Activated naive CD8-positive, alpha-beta T cell treated with anti-CD3 and anti-CD28 coated beads, Interleukin-2, amount 50 U/mL, for 16 hours (primary cell): ENCODE measurements at places on chromosomes 2 and 18.

DNA sequence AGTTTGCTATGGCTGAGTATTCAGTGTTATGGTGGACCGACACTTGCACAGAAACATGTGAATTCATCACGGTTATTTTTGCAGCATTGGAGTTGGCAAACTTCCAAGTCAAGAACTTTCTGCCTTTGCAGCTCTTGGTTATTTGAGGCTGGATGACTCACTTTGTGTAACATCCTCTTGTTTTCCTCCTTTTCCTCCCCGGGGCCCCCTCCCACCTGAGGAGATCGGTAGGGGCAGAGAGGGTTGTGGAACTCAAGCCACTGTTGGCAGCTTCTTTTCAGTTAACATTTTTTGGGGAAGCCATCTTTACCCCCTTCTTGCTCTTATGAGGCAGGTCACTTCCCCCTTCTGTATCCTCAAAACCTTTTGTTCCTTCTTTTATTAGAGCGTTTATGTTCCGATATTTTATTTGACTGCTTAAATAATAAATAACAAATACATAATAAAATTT, 48.6 kb downstream of the DDX1 start:
- no peak for DNase-seq

DNA sequence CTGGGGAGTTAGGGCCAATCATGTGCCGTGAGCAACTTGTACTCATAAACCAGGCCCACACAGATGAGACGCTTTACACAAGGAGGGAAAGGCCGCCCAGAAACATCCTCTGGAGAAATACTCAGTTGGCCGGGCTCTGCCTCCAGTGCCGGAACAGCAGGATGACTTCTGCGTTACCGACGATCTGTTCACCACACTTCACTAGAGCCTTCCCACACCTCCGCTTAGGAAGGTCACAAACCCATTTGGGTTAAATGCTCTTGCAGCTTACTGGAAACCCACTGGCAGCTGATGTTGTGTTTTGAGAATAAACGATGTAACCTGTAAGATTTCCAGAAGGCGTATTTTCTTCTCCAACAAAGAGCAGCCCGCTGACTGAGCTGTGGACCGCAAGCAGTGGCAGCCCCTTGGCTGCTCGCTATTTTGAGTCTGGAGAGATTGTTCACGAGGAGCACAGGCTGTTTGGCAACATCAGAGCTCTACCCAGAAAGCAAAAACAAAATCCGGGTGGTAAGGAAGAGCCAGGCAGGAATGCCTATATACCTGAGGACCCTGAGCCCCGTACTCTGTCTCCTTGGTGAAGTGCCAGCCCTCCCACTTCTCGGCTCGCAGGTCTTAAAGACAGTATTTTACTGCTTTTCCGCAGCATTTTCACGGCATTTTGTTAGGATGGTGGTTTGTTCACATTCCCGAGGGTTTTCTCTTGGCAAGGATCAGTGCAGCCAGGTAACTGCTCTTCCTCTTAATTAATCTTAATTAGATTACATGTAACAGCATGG, 44.0 kb downstream of the COLEC12 start:
- no peak for DNase-seq

DNA sequence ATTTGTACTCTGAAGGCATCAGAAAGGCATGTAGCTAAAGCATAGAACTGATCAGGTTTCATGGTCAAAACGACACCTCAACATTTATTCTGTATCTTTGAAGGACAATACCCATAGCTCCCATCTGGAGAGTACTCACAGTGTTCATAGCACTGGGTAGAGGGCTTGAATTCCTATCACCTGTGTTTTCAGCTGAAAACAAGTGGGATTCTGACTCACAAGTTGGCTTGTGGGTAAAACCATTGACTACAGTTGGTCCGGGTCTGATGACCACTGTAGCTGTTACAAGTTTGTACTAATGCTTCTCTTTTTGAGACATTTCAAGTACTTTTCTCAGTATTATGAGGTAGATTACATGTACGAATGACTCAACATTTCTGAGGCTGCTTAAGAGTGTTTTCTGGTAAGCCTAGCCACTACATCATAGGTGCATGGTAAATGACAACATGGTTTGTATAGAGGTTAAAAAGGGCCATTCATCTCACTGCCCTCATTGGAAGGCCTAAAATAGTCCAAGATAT, 68.6 kb upstream of the PELI1 start:
- DNase-seq = no peak

- DNase-seq = no peak
These were observed 1.5 kb downstream of the DDX18 start for GRCh38 chr2:117815946-117816345.

GRCh38 chr18:54775686-54776085, 52.6 kb upstream of the RAB27B start:
- no peak for DNase-seq

DNA sequence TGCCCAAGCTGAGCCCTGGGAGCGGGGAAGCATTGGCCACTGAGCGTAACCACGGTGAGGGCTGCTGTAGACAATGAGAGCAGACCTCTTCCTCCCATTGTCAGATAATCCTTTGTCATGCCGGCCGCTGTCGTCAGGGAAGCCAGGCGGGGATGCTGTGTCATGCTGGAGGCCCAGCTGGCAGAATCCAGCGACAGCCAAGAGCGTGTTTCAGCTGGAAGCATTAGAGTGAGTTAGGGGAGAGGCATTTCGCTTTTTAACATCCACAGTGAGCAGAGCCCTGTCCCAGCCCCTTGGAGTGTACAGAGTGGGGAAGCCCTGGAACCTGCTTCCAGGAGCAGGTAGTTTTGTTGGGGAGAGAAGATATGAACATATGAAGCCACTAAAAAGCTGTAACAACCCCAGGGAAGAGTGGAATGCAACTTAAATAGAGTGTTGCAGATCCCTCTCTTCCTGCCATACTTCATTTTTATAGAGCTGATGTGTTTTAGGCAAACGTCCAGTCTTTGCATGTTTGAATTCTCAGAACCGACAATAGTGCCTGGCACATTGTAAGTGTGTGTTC, 7.0 kb downstream of the CTIF start:
- no peak for DNase-seq

- no peak for DNase-seq
These were observed 585.6 kb downstream of the TSN start for GRCh38 chr2:122341007-122341406.

GRCh38 chr18:54278615-54279014, 9.3 kb downstream of the POLI start:
- DNase-seq = no peak

GRCh38 chr2:17805166-17805565, 11.1 kb upstream of the MSGN1 start:
- no peak for DNase-seq

DNA sequence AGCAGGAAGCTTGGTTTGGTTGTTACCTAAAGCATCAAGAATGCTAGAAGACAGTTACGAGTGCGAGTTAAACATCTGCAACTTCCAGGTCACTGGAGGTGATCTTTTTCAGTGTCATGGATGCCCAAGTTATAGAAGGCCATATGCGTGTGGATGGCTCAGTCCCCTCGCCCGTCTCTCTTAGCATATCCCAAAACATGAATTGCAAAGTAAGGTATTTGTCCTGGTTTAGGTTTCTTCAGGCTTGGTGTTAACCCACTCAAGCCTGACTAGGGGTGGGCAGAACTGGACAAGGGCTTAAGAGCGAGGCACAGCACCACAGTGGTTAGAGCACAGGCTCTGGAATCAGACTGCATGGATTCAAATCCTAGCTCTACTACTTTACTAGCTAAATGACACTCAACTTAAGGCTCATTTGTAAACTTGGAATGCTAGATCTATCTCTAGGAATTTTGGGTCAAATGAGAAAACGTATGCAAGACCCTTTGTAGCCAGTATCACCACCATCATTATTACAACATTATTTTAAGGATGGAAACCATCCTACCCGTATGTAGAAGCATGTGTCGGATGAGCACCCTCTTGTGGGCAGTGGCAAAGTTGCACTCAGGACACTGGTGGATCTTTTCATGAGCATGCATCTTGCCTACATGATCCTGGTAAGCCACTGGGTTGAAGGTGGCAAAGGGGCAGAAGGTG, 11.2 kb downstream of the ZNF142 start:
- DNase-seq = no peak

- no peak for DNase-seq
These were observed 12.9 kb downstream of the RETSAT start for GRCh38 chr2:85341269-85342029.

GRCh38 chr2:12177455-12178288, 431.2 kb downstream of the LPIN1 start:
- no peak for DNase-seq

DNA sequence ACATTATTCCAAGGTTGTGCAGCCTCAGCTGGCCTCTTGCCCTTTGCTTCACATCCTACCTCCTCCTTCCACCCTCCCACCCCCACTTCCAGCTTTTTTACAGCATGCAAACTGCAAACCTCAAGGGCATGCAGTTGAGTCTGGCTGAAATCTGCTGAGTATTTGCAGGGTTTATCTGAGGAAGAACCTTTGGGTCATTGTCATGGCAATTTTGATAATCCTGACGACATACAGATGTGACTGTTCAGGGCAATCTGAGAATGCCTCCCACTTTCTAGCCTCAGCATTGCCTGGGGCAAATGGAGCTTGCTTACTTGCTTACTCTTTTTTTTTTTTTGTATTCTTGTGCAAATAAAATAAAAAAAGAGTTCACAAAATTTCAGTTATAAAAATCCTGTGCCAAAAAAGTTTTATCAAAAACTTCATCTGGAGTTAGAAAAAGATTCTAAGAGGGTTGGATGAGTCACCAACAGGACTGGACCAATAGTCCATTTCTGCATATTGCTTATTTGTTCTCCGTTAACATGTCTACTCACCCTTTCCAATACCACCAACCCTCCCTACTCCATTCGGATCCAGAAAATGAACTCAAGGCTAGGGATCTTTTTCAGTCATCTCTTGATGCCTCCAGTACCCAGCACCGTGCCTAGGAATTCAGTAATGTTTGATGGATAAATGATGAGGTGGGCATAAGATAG, 23.6 kb upstream of the LHCGR start:
- DNase-seq = no peak

DNA sequence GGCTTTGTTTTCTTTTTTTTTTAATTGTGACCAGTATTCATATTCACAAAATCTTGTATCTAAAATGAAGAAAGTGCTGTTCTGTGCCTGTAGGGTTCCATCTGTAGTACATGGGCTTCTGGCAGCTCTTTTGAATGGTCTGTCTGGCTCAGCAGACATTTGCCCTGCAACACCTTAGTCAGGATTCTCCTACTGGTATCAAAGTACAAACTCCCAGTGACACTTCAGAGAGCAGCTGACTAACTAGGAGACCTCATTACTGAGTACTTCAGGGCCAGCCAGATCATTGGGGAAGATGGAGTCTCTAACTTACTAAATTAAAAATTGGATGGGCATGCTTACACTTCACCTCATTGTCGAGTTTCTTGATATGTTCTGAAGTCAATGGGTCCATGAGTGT, 39.7 kb downstream of the GRHL1 start:
- no peak for DNase-seq

GRCh38 chr18:77853859-77854258, 604.2 kb downstream of the GALR1 start:
- no peak for DNase-seq

GRCh38 chr18:46343456-46343855, 239.3 kb downstream of the HAUS1 start:
- no peak for DNase-seq

DNA sequence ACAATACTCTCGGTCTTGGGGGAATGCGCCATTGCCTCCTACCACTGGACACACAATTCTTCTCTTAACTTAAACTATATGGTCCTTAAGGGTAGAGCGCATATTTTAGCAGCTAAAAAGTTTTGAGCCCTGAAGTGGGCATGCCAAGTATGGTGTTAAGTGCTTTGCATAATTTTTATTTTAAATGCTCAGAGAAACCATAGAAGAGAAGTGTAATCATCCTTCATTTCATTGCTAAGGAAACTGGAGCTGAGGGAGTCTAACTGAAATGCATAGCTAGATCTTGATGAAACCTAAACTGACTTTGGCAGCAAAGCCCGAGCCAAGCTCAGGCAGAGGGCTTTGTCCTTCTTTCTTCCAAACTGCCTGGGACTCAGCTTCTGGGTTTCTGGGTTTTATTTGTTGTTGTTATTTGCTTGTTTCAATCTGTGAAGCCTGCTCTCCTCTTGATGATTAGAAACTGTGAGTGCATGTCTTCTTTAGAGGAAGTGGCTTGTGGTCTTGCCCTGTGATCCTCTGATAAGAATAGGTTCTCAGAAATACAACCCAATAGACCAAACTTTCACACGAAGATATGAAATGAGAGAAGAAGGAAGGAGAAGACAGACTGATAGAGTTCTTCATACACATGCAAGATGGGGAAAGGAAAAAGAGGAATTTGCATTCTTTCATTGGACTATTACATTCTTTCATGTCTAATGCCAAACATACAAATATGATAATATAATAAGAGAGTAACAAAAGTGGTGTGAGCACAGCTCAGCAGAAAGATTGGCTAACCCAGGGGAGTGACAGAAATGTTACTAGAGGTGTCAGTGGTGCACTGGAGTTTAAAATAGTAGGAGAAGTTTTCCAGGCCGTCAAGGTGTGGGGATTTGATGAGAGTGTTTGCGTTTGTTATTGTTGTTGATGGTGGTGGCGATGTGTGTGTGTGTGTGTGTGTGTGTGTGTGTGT, 7.5 kb upstream of the RNF144A start:
- DNase-seq = no peak

- DNase-seq = no peak
These were observed 45.0 kb downstream of the MTA3 start for GRCh38 chr2:42613281-42614064.

GRCh38 chr2:207092818-207093217, 72.9 kb downstream of the KLF7 start:
- DNase-seq = no peak

DNA sequence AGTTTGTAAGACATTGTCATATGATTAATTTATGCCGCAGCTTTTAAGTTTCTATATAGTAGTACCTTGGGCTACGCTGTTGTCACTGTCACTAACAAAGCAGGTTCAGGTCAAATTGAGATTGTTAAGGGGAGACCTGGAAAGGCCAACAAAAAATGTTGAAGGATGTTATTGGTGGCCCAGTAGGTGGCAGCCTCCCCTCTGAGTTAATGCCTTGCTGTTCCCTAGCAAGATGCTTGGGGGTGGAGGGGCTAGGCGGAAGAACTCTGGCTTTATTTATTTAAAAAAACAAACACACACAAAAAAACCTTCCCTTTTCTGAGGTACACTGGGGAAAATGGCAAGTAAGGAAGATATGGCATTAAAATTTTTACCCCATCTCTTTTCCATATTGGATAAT, 128.3 kb upstream of the ATP5MC3 start:
- no peak for DNase-seq

- no peak for DNase-seq
These were observed 42.4 kb upstream of the C1GALT1C1L start for GRCh38 chr2:43718530-43719124.

- no peak for DNase-seq
These were observed 274.5 kb downstream of the TSN start for GRCh38 chr2:122029945-122030344.

DNA sequence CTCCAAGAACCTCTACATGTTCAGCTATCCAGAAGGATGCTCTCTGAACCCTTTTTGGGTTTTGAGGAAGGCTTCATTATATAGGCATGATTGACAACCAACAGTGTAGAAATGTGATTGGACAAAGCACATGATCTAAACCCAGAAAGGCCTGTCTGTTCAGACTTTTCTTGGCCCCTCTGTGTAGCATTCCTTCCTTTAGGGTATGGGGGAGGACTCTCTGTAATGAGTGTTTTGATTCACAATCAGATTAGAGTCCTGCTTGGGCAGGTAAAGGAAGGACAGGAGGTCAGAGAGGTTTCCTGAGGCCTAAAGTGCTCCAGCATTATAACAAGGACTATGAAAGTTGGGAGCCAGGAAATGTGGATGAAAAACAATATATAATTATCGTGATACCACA, 13.6 kb downstream of the GULP1 start:
- DNase-seq = no peak

- no peak for DNase-seq
These were observed 94.3 kb upstream of the ITGB6 start for GRCh38 chr2:160294339-160294803.

GRCh38 chr2:191385416-191386160, 140.4 kb downstream of the MYO1B start:
- no peak for DNase-seq
